Fibroblast of skin of scalp (primary cell): ENCODE measurements at places on chromosomes 1 and 21.

GRCh38 chr1:23376890-23377811 is 7.5 kb upstream of the ZNF436 start:
- peak; percentile 51 for DNase-seq

DNA sequence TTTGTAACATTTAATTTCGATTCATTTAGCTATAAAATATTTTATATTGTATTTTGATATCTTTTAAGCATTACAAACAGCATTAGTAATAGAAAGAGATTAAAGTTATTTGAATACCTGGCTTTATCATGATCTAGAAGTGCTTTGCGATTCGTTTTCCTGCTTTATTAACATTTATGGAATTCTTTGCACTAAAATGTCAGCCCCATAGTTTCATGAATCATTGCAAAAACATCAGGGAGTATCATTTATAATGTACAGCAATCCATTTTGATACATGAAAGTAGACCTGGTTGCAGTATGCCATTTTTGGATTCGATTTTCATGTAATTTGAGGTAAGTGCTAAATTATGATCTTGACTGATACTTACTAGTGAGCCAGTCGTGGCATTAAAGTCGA is 108.0 kb upstream of the DPYD start:
- peak; percentile 45 for DNase-seq

DNA sequence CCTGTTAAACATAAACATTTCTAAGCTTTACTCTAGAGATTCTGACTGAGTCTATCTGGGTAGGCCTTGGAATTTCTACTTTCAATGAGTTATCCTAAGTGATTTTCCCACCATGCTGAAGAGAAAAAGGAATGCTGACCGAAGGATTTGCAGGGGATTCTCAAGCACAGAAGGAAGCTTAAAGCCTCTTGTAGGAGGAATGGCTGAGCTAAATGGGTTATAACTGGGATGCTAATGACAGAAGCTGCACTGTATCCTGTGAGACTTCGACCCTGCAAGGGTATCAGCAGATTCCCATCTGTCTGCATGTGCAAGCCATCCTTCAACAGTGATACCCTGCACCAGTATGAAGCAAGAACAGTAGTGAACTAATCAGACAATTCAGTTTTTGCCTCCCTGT is 35.4 kb downstream of the SLC35D1 start:
- DNase-seq: no peak

- no peak for DNase-seq
Measured at GRCh38 chr1:98304888-98305287, 356.6 kb upstream of the SNX7 start.

DNA sequence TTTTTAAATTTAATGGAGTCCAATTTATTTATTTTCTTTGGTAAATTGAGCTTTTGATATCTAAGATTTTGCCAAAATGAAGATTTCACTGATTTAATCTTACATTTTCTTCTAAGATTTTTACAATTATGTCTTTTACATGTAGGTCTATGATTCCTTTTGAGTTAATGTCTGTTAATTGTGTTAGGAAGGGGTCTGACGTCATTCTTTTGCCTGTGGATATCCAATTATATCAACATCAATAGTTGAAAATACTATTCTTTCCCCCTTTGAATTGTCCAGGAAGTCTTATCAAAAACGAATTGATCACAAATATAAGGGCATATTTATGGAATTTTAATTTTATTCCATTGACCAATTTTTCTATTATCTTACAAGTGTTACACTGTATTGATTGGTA is 1258.8 kb upstream of the B3GALT2 start:
- DNase-seq: no peak
